Hindlimb muscle (tissue), 1 donor: ENCODE measurements at places on chromosomes 11 and 22.

- DNase-seq: no peak
These were observed 119.2 kb upstream of the SEZ6L start for GRCh38 chr22:26050079-26050478.

DNA sequence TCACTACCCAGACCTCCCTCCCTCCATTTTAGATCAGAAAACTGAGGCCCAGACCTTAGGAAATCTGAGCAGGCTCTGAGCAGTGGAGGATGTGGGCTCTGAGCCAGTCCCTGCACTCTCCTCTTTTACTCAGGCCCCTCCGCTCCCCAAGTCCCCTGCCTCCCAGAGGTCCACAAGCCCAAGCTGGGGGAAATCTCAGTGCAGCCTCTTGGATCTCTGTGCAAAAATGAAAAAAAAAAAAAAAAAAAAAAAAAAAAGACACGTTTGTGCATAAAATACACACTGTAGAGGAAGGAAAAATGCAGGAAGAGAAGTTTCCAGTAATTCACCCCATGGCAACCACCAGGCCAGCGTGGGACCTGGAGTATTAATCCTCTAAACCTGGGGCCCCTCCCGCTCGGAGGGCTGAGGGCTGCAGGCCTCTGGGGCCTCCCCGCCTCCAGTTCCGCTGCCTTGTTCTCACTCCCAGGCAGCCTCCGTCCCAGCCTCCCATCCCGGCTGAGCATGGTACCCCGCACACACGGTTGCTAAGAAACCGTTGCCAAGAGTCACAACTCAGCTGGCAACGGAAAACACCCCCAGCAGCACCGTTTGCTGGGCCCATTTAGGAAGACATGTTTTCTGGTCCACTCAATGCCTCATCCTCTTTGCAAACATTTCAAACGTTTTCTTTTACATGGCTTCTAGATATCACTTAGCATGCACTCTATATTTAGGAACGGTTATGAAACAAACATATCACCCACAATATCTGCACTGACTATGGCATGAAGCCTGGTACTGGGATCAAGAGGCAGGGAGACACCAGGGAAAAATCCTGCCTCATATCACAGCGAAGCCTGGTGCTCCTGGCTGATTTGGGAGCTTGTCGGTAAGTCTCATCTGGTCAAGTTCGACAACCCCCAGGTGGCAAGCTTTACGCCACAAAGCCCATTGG, 227.5 kb downstream of the CTTN start:
- DNase-seq: no peak

DNA sequence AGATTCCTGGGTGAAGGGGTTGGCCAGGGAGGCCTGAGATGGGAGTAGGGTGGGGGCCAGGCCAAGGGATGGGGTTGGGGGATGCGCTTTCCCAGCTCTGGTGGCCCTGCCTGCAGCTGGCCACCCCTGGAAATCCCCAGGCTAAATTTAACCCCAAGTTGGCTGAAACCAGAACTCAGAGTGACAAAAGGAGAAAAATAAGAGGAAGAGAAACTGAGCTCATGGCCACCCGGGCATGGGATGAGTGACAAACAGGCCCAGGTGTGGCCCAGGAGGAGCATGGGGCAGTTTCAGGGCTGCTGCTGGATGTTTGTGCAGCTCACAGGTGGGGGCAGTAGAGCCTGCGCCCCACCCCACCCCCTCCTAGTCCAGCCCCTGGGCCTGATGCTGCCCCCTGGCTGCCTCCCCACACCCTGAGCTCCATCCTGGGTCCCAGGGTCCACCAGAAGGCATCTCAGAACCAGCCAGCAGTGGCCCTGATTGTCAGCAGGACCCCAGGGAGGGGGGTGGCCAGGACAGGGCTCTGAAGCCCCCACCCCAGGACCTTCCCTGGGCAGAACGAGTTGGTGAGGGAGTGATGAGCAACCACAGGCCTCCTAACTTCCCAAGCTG, 48.0 kb downstream of the IGLL5 start:
- DNase-seq: no peak

- DNase-seq: no peak
These were observed 679 bp downstream of the TUG1 start for GRCh38 chr22:30969532-30970355.

DNA sequence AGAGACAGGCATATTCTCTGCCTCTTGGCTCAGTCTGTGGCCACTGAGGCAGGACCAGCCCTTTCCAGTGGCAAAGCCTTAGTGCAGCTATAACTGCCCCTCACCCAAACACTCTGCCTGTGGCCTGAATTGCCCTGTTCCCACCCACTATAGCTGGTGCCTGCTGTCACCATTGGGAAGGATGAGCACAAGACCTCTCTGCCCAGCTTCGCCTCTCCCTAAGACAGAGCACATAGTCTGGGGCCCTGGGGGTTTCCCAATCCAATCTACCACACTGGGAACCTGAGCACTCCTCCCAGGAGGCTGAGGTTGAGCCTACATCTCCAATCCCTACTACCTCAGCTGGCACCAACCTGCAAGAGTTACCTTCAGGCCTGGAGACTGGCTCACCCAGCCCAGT, 670.4 kb downstream of the JRKL start:
- no peak for DNase-seq

DNA sequence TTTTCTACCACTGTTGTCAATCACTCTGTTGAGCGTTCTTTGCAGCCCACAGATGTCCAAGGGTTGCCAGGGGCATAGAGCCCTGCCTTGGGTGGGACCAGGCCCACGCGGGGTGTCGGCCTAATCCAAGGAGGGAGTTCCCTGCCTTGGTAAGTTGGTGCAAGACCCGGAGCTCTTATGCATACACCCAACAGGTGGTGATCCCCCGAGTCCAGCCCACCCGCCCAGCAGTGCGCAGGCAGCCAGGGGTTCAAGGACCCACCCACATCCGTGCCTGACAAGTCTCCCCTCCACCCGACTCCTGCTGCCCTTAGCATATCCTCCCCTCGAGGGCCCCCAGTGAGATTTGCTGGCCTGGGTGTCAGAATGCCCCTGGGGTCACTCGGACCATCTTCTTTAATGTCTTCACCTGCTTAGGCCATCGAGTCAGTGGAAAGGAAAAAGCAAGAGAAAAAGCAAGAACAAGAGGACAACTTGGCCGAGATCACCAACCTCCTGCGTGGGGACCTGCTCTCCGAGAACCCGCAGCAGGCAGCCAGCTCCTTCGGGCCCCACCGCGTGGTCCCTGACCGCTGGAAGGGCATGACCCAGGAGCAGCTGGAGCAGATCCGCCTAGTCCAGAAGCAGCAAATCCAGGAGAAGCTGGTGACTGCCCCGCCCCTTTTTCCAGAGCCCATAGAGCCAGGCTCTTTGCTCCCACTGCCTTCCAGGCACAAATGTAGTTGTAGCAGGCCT, 12.2 kb downstream of the RIBC2 start:
- no peak for DNase-seq

DNA sequence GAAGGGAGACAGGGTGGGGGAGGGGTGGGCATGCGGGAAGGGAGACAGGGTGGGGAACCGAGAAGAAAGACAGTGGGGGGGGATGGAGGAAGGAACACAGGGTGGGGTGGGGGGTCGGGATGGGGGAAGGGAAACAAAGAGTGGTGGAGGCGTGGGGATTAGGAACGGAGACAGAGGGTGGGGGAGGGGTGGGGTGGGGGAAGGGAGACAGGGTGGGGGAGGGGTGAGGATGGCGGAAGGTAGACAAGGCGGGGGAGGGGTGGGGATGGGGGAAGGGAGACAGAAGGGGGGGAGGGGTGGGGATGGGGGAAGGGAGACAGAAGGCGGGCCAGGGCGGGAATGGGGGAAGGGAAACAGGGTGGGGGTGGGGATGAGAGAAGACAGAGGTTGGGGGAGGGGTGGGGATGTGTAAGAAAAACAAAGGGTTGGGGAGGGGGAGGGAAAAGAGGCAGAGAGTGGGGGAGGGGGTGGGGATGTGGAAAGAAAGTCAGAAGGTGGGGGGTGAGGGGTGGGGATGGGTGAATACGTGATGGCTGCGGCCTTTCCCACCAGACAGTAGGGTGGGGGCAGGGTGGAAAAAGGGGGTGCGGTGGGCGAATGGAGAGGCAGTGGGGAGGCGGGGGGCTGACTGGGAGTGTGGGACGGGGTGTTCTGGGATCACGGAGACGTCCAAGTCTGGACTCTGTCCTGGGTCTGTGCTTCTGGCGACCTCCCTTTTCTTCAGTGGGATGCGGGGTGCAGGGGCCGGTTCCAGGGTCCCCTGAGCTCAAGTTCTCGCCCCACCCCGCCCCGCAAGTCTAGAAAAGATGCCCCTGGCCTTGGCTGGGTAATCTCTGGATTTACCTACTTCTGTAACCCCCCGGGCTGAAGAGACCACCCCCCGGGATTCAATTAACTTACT, 744 bp downstream of the PRAME start:
- no peak for DNase-seq

- no peak for DNase-seq
These were observed 3.1 kb upstream of the TMEM109 start for GRCh38 chr11:60910711-60911380.

DNA sequence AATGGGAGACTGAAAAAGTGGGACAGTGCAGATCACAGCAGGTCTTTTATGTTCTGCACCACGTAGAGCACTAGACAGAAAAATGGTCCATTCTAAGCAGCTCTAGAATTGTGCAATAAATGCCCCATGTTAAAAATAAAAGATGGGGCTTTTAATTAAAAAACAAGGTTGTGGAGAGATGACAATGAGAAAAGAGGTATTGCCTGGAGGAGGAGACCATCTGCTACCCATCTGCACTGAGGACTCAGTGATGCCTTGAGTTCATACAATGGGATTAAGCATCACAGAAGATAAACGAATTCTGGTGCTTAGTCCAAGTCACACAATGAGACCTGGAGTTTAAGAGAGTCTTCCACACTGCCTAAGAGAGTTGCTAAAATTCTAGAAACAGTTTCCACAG, 73.6 kb downstream of the PAK1 start:
- no peak for DNase-seq

GRCh38 chr11:77747381-77747969, 73.0 kb downstream of the RSF1 start:
- DNase-seq: no peak

DNA sequence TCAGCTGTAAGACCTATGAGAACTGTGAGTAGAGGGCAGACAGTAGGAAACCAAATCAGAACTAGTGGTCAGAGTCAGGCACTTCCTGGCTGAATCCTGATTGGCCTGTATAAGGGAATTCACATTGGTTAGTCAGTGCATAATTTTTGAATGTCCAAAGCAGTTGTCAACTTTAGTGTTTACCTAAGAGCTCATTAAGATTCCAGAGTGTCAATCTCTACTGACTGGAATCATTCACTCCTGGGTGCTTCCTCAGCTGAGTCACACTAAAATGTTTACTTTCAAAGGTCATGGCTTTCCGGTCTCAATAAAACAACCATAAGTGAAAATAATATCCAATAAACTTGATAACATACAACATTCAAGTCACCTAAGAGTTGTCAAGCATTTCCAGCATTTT, 306.1 kb downstream of the C11orf87 start:
- DNase-seq: no peak

GRCh38 chr22:38403812-38404211, 51.2 kb downstream of the KCNJ4 start:
- no peak for DNase-seq

GRCh38 chr11:63445720-63446119, 45.2 kb downstream of the PLAAT5 start:
- no peak for DNase-seq

DNA sequence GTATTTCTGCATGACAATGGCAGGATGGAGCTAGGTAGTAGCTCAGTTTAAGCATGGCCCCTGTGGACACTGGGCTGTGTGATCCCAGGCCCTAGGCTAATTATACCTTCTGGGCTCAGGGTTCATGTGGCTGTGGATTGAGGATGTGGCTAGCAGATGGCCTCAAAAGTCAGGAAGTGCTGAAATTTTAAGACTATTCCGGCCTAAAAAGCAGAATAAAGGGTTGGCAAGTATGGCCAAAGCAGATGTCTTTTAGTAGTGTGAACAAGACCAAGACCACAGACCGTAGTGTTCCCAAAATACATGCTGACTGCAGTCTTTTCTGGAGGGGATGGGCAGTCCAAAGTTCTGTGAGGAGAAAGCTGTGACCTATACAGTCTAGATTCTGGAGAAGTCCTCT, 115.7 kb upstream of the RAG2 start:
- peak; percentile 8 for DNase-seq

- no peak for DNase-seq
These were observed 142.9 kb downstream of the SNX19 start for GRCh38 chr11:130773244-130773820.

DNA sequence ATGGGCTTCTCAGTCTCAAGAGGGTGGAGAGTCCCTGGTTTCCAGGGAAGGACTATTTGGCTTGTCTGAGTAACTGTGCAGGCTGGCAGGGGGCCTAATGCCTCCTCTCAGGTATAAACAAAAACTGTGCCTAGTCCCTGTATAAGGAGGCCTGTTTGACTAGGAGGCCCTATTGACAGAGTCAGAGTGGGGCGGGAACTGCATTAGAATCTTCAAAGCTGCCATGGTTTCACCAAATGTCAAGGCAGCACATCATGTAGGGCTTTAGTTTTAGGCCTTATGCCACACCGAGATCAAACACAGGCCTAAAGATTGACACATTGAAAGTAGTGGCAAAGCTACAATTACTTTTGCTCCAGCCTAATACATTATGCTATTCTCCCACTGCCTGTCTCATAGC, 611.5 kb upstream of the B3GAT1 start:
- no peak for DNase-seq

- peak; percentile 83 for DNase-seq
These were observed 195.3 kb downstream of the BRD1 start for GRCh38 chr22:49632199-49633009.

DNA sequence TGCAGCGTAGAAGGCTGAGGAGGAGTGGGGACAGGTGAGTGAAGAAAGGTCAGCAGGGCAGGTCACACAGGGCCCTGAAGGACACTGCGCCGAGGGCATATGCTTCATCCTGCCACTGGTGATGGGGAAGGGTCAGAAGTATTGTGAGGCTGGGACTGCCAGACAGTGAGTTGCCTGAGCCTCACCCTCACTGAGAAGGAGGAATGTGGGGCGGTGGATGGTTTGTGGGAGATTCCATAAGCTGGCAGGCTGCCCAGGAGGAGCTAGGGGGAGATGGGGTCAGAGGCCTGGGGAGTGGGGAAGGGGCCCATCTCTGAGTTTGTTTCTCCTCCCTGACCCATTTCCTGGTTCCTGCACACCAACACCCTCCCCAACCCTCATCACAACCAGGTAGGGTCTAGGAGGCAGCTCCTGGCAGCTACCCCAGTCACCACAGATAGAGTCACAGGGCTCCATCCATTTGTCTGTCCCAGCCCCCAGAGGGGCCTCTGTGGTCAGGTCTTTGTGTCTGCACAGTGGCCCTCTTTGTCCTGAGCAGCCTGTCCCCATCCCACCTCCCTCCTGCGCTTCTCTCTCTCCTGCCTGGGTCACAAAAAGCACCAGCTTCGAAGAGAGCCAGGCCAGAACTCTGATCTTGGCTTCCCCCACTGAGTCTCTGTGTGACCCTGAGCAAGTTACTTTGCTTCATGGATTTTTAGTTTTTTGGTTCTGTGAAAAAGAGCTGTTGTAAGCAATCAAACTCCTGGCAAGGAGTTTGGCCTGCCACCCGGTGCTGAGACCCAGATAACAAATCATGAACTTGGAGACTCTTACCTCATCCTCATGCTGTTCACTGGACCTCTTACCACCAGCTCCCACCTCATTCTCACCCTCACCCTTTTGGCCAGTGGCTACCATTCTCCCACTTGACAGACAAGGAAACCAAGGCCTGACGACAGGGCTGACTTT, 4.6 kb upstream of the P2RY2 start:
- no peak for DNase-seq
